ENCODE measurements at places on chromosomes 12 and 14. TPM values are rescaled to one million over a fixed set of nuclear protein-coding genes. Genes with fewer than 3 reads are reported as not detected.

DNA sequence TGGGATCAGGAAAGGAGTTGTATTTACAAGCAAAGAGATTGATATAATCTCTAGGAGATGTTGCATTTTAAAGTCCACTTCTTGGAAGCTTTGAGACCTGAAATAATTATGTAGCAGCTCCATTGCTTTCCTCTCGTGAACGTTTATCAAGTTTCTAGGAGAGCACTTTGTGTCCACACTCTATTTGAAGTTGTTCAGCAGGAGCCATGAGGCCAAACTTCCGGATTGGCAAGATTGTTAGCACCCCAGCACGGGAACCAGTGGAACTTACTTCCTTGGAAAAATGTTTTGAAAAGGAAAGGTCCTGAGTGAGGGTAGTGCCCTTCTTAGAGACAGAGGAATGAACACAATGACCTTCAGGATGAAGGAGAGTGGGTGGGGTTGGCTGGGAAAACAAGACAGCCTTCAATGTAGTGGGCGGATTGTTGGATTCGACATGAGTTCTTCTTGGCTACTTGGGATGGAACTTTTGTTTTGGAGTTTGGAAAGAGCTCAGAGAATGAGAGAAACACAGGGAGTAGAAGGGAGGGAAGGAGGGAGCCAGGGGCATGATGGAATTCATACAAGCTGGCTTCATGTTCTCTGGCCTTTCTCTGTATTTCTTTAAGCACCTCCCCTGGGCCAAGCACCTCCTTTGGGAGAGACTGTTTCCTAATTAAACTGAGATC is 23.8 kb upstream of the CISTR start:
- no peak for DNase-seq

BCL7A gene
- total RNA-seq, result 6.4 TPM

ESRRB gene
- total RNA-seq, result not detected

DNA sequence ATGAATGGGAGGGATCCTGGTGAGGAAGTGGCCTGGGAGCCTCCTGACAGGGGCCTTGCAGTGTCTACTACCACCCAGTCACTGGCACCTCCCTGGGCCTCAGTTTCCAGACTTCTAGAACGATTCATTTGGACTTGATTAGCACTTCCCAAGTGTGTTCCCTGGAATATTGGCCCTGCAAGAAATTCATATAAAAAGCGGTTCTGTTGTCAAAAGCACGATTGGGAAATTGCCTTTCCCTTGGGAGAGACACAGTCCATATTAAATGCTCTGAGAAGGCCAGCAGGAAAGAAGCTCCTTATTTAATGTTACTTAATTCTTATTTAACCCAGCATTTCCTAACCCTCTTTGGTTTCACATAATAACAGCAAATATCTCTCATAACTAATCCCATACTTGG is 61.9 kb downstream of the DRAM1 start:
- no peak for DNase-seq

LMNTD1 gene
- 2.6 TPM for total RNA-seq

DNA sequence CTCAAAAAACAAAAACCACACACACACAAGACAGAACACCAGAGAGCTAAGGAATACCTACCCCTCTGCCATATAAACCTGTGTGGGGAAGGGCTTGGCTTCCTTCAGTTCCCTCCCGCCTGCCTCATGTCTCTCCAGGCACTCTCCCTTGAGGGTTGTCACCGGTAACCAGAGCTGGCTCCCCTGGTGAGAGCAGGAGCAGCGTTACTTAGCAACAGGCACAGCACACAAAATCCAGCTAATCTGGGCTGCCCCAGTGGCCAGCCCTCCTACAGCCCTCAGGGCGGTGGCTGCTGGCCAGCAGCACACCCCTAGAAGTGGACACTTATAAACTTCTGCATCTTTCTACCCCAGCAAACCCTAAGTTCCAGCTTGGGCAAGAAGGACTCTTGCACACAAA is 21.6 kb upstream of the NR4A1 start:
- peak; percentile 67 for DNase-seq

DPY19L2 gene
- 3.2 TPM for total RNA-seq

CFAP73 gene
- 7.3 TPM for total RNA-seq

VRTN gene
- total RNA-seq, result not detected

AQP6 gene
- 0.09 TPM for total RNA-seq

DNA sequence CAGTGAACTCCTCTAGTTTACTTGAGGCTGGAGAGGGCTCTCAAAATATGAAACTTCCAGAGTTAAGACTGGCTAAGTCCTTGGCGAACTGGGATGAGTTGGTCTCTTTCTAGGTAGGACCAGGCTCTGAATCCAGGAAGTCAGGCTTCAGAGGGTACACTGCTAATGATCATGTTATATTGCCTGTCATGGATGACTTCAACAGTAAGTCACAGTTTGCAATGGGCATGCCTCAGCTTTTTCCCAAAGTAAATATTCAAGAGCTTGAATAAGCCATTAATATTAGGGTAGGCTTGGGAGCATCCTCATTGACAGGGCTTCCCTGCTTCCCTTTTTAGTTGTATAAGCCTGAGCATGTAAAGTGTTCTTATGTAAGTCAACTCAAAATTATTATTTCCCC is 61.7 kb upstream of the PTHLH start:
- DNase-seq, result no peak

SENP1 gene
- 17.2 TPM for total RNA-seq

GRCh38 chr14:94774344-94775090 is 4.6 kb upstream of the GSC start:
- DNase-seq, result no peak

- no peak for DNase-seq
These were observed 412.1 kb upstream of the DCN start for GRCh38 chr12:91594715-91595114.

- no peak for DNase-seq
These were observed 121.0 kb downstream of the SCARB1 start for GRCh38 chr12:124742678-124743077.

Data from lower lobe of right lung (tissue), 2 donors.